ENCODE measurements at places on chromosomes 16 and 17.

DNA sequence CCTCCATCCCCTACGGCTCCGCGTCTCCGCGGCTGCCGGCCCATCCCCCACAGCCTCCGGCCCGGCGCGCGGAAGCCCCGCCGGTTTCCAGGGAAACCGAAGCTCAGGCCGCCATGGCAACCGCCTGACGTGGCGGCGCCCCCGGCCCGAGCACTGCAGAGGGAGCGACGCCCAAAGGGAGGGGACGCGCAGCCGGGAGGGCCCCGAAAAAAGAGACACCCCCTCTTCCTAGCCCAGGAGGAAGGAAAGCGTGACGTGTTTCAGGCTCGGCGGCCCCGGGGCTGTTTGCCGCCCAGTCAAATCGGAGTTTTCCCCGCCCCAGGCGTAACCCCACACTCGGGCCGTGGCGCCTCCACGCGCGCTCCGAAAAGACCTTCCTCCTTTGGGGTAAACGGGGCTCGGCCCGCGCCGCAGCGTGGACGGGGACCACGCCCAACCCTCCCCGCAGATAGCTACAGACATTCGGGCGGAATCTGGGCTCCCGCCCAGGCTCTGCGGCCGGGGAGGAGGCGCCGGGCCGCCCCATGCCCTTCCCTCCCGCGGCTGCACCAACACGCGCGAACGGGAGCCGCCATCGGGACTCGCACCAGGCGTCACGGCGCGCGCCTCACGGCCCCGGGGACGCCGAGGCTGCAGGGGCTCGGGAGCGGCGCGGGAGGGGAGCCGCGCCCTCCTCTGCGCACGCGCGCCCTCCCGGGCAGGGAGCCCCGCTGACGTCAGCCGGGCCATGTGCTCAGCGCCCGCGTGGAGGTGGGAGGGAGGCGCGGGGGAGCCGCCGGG lies 7.5 kb downstream of the MNT start:
- peak; percentile 82 for DNase-seq

- DNase-seq, result no peak
Measured at GRCh38 chr16:82183004-82183397, 13.0 kb upstream of the MPHOSPH6 start.

DNA sequence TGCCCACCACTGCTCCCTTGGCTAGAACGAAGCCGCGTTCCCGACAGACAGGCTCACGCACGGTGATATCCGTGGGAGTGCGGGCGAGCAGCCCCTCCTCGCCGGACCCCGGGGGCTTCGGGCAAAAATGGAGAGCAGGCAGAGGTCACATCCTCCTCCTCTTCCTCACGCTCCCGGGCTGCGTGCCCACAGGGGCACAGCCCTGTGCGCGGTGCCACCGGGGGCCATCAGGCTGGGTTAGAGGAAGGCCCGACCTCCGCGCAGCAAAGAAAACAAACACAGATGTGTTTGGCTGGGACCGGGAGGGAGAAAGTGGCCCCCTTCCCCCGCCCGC lies 519 bp upstream of the NTN1 start:
- DNase-seq, result no peak

- DNase-seq, result no peak
Measured at GRCh38 chr17:30831257-30831656, 509 bp upstream of the ATAD5 start.

DNA sequence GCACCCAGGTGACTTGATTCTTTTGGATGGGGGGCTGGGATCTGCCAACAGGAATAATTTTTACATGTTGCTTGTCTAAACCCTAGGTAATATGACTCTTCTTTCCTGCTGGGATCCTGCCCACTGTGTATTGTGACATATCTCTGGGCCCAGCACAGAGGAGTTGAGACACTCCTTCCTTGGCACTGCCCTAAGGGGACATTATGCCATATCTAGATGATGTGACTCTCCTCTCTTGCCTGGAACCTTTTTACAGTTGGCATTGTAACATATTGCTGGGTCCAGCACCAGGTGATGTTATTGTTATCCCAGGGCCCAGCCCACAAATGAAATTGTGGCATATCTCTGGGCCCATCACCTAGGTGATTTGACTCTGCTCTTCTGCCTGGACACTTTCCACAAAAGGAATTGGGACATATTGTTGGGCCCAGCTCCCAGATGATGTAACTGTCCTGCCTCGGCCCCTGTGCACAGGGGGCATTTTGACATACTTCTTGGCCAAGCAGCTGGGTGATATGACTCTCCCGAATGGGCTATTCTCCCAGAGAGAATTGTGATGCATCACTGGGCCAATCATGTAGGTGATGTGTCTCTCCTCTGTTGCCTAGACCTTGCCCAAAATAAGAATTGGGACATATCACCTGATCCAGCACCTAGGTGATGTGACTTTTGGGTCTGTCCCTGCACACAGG lies 1837.7 kb downstream of the TP53TG3F start:
- DNase-seq, result no peak
